Stimulated activated CD4-positive, alpha-beta T cell treated with anti-CD3 and anti-CD28 coated beads, Interleukin-4, amount 100 ng/mL, for 1 hour (primary cell): ENCODE measurements at places on chromosomes 13 and 19.

DNA sequence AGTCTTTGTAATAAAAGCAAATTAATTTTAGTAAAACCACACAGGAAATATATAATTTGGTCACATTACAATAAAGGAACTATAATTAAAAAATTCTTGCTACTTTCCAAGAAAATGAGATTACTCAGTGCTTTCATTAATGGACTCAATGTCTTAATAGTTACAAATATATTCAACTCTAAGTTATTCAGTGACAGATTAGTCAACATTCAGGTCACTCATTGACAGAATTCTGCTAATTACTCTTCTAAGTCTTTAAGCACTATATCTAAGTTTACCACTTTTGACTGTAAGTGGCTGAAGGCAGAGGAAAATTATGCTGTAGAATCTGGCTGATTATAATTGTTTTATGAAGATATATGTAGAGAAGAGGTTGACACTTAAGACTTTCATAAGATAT lies 1365.0 kb downstream of the EFNB2 start:
- no peak for DNase-seq

- no peak for DNase-seq
These were observed 2.5 kb downstream of the FTL start for GRCh38 chr19:48967346-48968178.

GRCh38 chr19:35818445-35818844 lies 5.8 kb upstream of the PRODH2 start:
- DNase-seq = no peak

- DNase-seq = no peak
These were observed 344 bp upstream of the HAUS5 start for GRCh38 chr19:35612224-35612558.

DNA sequence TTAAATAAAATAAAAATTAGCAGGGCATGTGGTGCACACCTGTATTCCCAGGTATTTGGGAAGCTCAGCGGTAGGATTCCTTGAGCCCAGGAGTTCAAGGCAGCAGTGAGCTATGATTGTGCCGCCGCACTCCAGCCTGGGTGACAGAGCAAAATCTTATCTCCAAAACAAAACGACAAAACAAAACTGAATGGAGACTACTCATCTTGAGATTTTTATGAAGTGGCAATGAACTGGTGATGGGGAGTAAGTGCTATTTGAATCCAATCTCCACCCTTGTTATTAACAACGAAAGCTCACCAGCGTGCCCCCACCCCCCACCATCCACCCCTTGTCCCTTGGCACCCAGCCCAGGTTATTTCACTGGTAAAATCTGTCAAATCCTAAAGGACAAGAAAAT lies 45.2 kb upstream of the URI1 start:
- DNase-seq = no peak

DNA sequence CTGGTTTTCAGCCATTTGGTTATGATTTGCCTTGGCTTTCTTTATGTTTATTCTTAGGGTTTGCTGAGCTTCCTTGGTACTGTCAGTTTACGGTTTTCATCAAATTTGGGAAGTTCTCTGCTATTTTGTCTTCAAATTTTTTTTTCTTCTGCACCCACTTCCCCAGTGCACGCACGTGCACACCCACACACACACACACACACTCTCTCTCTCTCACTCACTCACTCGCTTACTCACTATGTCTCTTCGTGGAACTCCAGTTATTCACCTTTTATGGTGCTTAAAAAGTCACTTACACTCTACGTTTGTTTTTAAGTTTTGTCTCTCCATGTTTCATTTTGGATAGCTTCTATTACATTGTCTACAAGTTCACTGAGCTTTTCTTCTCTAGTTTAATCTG lies 7.1 kb downstream of the AKAP11 start:
- DNase-seq = no peak

DNA sequence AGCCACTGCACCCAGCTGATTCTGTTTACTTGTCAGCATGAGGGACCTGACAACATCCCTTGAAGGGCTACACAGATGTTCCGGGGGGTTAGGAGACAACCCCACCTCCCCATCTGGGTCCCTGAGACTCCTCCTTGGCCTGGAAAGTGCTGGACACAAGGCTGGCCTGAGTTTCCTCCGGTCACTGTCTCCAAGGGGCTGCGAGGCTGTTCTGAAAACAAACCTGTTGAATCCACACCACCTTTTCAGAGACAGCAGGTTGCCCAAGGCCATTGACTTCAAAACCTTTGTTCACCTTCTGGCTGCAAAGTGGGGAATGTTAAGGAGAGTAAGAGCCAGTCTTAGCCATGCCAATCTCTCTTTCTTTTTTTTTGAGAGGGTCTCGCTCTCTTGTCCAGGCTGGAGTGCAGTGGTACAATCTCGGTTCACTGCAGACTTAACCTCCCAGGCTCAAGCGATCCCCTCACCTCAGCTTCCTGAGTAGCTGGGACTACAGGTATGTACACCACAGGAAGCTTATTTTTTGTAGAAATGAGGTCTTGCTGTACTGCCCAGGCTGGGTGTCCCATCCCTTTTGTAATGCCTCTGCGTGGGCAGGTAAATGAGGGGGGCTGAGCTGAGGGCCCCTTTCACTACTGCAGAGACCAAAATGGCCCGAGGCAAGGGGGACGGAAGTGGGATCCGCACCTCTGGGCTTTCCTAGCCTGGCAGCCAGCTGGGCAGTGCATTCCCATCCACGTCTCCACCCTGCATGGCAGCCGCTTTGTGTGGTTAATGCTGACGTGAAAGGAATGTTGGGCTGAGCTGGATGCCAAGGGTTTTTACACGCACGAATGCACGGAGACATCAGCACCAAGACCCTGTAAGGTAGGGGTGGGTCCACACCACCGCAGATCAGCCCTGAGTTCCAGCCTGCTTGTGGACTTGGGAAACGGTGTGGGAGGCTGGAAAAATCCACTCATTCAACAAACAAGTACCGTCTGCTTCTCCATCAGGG lies 1.9 kb upstream of the ZNF628 start:
- no peak for DNase-seq

DNA sequence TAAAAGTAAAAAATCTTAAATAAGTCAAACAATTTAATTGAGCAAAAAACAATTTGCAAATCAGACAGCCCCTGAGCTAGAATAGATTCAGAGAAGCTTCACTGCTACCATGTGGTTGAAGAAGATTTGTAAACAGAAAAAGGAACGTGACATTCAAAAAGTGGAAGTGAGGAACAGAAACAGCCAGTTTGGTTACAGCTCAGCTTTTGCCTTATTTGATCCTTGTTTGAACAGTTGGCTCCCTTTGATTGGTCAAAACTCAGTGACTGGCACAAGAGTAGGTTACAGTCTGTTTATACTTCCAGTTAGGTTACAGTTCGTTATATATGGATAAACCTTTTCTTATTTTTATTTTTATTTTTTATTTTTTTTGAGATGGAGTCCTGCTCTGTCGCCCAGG lies 5.8 kb downstream of the ZNF221 start:
- DNase-seq = no peak

- no peak for DNase-seq
These were observed 239.6 kb downstream of the LHFPL6 start for GRCh38 chr13:39363382-39363772.

GRCh38 chr13:112711528-112712265 lies 21.9 kb downstream of the ATP11A start:
- no peak for DNase-seq

DNA sequence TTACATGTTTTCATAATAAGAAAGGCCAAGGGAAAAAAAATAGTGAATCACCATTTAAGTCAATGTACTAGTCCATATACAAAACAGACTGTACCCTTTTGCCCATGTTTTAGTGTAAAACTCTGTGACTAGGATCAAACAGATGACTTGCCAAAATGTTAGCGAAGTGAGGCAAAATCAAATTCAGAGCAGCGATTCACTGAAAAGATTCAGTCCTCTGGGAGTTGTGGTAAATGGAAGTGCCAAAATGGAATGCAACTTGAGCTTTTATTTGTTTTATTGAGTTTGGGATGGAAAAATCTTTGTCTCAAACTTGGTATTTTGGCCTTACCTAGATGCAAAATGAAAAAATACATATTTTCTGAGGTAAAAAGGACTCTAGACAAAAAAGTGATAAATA lies 9.1 kb downstream of the CDADC1 start:
- DNase-seq = no peak

DNA sequence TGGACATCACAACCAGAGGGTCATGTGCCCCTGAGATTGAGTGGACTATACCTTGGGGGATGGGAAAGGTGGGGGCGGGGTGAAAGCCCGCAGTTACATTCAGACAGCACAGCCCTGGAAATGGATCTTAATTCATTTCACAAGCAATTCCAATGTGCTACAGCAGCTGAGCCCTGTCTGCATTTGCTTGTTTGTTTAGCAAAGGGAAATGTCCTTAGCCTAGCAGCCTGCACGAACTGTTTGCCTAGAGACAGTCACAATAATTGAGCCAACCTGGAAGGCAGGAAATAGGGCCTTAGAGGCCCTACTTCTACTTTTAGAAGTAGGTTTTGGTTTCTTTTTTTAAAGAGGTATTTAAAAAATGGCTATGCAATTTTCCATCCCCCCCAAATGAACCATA lies 177.3 kb upstream of the KL start:
- DNase-seq = no peak

DNA sequence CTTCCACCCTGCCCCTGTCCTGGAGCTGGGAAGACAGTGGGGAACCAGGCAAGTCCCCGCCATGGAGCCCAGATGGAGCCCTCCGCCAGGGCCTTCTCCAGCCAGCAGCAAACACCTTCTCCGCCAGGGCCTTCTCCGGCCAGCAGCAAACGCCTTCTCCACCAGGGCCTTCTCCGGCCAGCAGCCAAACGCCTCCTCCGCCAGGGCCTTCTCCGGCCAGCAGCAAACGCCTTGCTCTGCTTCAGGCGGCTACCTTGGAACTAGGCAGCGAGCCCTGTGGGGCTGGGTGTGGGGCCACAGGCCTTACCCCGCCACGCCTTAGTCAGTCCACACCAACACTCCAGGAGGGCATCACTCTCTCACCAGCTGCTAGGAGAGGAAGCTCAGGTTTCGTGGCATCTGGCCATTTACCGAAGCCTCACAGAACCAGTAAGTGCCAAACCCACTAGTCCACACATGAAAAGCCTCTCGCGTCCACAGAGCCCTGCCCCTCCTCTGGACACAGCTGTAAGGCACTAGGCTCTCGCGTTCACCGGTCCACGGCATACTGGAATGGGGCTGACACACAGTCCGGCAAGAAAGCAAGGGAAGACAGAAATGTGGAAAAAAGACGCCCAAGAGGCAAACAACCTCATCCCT lies 41.0 kb downstream of the MLLT1 start:
- no peak for DNase-seq

GRCh38 chr13:75505327-75505726 lies 23.4 kb upstream of the TBC1D4 start:
- DNase-seq = no peak

- DNase-seq = no peak
These were observed 11.0 kb downstream of the PEPD start for GRCh38 chr19:33510462-33511194.

DNA sequence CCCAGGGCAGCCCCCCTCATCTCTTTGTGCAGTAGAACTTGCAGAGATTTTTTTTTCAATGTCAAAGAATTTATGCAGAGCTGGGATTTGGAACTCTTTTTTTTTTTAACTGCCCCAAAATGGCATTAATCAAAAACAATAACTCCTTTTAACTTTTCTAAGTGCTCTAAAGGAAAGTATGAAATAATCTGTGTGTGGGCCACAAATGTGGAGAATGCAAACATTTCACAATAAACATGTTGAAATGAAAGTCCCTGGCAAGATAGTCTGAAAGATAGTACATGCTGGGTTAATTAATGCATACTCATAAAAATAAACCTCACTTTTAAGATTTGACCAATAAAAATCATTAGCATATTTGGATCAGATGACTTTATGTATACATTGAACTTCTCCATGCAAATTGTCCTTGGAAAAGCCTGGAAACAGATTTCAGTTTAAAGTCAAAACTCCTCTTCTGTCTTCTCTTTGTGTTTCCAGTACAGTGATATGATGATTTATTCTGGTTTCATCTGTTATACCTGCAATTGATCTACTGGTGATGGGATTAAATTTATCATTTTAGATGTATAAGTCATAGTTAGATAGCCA lies 30.5 kb upstream of the ZNF536 start:
- no peak for DNase-seq

DNA sequence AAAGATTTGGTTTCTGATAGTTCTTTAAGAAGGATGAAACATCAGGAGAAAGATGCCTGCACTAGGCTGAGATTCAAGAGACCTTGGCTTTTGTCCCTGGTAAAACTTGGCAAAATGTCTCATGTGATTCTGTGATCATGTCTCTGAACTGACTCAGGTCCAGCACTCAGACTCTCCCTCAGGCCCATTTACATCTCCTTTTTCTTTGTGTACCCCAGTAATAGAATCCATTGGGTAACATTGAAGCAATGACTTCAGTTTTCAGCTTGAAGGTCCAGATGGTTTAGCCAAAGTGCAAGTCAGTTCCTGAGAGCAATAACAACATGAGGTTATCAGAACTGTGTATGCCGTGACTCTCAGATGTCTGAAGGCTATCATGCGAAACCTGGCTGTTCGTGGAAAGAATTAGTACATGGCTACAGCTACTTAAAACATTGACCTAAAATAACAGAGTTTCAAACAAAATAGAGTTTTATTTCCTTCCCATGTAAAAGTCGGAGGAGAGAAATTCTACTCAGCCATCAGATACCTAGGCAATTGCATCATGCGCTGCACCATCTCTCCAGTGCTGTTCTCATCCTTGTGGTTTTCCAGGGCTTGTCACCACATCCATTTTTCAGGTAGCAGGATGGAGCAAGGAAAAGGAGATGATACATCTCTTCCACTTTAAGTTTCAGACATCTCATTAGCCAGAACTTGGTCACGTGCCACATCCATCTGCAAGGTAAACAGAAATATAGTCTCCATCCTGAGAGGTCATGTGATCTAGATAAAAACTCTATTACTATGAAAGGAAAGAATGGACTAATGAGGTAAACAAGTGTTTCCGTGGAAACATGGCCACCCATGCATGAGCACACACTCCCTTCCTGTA lies 117.3 kb downstream of the POSTN start:
- DNase-seq = no peak

DNA sequence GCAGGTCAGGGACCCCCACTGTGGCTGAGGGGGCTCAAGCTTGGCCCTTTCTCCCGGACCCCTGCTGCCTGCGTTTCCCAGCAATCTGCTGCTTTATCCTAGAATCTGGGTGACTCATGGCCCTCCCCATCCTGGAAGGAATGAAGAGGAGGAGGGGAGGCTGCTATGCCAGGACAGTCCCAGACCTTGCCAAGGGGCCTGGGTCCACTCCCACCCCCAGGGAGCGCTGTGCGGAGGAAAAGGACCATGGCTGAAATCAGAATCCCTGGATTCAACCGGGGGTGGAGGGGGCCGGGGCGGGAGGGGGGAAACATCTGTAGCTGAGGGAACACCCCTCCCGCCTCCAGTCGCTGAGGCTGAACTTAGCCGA lies 20.5 kb downstream of the ZNF114 start:
- no peak for DNase-seq

GRCh38 chr13:73939071-73939380 lies 195.2 kb downstream of the KLF12 start:
- DNase-seq = no peak

- no peak for DNase-seq
These were observed 30.9 kb downstream of the ZFR2 start for GRCh38 chr19:3837922-3838321.

- no peak for DNase-seq
These were observed 9.0 kb upstream of the ATXN8OS start for GRCh38 chr13:70098669-70099068.
